ENCODE measurements at places on chromosomes 4 and X.

- DNase-seq: peak; percentile 4
Observed at GRCh38 chr4:128287141-128287870, at the start of gene PGRMC2. Gene PGRMC2 (minus strand): TSS chr4:128287813. CDS start chr4:128287790, 23 bp downstream.

DNA sequence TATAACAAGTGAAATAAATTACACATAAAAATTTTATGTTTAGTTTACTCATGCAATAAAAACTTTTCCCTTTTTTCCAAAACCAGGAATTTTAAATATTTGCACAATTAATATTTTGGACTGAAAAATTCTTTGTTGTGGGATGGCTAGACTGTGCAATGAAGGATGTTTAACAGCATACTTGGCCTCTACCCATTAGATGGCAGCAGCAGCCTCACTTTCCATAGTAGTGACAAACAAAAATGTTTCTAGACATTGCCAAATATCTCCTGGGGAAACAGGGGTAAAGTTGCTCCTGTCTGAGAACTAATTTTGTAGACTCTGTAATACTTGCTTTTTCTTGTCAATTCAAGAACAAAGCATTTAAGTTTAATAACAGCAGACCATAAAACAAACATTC lies 49.8 kb downstream of the SCLT1 start:
- DNase-seq: no peak

- DNase-seq: no peak
Observed at GRCh38 chrX:108412783-108413182, 25.4 kb downstream of the COL4A6 start.

DNA sequence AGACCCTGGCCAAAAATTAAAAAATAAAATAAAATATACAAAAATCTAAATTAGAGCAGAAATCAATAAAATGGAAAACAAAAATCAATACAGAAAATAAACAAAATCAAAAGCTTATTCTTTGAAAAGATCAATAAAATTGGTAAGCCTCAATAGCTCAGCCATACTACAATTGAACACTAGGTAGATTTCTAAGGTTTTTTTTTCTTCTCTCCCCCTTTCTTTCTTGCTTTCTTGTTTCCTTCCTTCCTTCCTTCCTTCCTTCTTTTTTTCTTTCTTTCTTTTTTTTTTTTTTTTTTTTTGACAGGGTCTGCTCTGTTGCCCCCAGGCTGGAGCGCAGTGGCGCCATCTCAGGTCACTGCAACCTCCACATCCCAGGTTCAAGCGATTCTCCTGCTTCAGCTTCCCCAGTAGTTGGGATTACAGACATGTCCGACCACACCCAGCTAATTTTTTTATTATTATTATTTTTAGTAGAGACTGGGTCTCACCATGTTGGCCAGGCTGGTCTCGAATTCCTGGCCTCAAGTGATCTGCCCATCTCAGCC lies 23.4 kb upstream of the PPP3CA start:
- no peak for DNase-seq

DNA sequence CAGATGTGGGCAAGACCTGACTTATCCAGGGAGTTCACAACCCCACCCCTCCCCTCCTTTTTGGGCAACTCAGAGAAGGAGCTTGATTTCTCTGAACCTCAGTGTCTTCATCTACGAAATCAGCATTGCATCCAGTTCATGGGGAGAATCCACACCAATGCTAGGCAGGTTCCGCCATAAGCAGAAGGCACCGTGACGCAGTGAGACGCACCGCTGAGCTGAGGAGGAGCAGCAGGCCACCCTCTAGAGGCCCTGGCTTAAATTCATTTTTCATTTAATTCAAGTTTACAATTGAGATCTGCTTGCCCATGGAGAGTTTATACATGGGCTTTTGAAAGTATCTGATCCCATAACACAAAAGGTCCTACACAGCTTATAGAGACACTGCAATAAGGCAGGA lies 55.7 kb downstream of the CPZ start:
- DNase-seq: no peak

GRCh38 chr4:110854021-110854678 lies 231.3 kb upstream of the PITX2 start:
- no peak for DNase-seq

DNA sequence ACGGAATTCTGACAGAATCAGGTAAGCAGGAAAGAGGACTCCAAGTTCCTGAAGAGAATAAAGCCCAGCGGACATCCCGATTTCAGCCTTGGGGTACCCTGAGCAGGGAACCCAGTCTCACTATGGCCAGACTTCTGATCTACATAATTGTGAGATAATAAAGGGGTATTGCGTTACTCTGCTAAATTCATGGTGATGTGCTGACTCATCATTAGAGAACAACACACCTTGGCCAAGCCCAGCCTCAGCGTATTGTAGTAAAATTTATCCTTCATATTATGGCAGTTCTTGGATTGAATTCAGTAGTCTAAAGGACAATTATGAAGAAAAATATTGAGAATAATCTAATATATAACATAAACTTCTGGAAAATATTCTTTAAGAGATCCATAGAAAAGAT lies 170.2 kb upstream of the MAD2L1 start:
- DNase-seq: no peak

DNA sequence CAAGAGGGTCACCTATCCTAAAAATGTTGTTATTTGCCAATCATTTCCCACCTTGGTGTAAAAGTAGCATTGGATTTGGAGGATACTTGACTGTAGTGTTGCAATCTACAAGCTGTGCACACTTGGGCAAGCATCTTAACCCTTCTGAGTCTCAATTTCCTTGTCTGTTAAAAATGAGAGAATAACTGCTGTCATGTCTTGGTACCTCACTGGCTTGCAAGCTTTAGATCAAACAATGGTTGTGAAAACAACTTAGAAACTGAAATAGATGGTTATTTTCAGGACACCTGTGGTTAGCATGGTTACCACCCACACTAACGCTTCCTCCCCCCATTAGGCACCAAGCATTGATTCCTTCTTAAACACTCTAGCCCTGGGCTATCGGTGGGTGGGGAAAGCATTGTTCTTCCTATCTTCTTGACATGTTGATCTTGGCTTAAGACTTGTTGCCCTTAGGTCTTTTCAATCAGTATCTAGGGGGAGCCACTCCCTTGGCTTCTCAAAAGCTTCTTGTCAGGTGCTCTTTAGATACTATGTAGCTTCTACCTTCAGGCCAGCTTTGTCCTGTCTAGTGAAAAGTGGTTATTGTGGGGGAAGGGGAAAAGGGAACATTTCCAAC lies 10.6 kb upstream of the AMOT start:
- DNase-seq: no peak

GRCh38 chrX:123607270-123607669 lies 125.6 kb downstream of the THOC2 start:
- DNase-seq: no peak

- no peak for DNase-seq
Observed at GRCh38 chr4:106835919-106836318, 200.2 kb downstream of the DKK2 start.

DNA sequence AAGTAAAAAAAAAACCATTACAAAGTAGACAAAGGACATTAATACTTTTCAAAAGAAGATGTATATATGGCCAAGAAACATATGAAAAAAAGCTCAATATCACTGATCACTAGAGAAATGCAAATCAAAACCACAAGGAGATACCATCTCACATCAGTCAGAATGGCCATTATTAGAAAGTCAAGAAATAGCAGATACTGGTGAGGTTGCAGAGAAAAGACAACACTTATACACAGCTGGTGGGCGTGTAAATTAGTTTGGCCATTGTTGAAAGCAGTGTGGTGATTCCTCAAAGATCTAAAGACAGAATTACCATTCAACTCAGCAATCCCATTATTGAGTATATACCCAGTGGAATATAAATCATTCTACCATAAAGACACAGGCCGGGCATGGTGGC lies 39.3 kb downstream of the TASL start:
- no peak for DNase-seq

Measured in activated CD4-positive, alpha-beta T cell treated with anti-CD3 and anti-CD28 coated beads for 24 hours (primary cell).